Esophagus squamous epithelium (tissue), 5 donors: ENCODE measurements at places on chromosomes 2 and 18.

DNA sequence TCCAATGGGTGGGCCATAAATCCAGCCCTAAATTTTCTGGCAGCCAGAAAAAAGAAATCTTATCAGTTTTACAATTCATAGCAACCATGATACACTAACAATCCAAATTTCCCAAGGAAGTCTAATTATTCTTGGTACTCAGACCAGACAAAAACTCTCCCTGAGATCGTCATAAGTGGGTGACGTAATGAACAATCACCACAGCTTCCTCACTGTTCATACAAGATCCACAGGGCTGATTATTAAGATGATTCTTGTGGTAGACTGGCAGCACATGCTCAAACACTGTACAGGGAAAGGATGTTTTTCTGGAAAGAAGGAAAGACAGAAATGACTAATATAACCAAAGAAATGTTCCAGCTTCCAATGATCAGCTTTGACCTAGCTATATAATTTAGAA, 178.3 kb upstream of the CRIM1 start:
- no peak for DNase-seq

DNA sequence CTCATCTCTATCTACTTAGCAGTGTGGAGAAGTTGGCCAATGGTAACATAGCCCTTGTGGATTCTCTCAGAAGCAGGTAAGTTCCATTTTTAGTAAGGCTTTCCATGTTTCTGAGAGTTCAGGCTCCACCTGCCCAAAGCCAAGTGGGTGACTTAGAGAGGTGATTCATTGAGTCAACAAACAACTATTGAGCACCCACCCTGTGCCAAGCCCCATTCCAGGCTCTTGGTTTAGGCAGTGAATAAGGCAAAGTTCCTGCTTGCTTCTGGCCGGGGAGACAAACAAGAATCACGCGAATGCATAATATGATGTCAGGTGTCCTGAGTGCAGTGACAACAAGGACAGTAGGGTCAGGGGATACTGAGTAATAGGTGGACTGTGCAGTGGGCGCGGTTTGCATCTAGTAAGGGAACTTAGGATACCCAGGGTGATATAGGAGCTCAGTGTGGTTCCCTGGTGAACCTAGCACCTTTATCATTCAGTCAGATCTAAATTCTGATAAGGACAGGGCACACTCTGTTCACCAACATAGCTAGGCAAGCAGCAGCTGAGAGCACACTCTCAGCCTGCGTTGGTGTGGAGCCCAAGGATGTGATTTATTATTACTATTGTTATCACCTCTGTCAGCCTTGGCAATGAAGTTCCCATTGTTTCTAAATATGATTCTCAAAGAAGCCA, 31.7 kb upstream of the KCTD1 start:
- DNase-seq, result no peak

DNA sequence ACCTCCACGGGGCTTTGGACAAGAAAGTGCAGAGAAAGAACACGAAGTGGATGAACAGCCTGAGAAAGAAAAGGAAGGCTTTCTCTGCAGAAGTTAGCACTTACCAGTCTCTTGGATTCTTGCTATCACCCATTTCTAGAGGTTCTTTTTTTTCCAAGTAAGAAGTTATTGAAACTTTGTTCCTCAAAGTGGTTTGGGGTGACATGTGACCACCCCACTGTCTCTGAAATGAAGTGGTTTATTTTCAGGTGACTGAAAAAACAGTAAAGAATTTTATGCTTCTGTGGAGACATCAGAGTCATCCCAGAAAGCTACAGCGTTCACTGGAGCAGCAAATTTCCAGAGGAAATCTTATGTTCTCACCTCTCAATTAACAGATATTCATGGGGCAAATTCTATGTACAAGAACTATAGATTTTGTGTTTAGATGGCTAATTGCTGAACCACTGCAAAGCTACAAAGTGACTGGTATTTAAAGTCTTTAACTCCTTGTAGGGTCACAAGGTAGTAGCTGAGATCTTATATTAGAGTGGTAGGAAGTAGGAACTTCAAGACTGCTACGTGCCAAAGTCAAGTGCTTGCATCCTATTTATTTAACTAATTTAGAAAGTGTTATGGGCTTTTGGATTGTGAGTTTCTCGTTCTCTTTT, 267.5 kb downstream of the TGIF1 start:
- no peak for DNase-seq

GRCh38 chr2:236395067-236395466, 130.9 kb upstream of the ASB18 start:
- DNase-seq, result no peak

DNA sequence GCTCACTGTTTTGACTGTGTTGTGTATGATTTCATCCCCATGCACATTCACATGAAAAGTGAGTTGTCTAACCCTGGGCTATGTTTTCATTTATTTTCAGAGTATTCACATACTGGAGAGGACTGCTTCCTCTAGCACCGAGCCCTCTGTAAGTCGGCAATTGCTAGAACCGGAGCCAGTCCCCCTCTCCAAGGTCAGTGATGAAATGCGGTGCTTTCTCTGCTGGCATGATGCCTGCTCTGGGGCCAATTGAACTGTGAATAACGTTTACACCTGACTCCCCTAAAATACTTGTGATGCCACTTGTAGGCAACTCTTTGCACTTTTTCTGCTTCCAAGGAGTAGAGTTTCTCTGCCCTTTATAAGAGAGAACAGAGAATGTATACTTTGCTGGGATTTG, 126.9 kb downstream of the PRKRA start:
- DNase-seq, result no peak

GRCh38 chr2:86189782-86190416, 5.4 kb downstream of the IMMT start:
- DNase-seq, result no peak
